ENCODE measurements at places on chromosomes 6 and 20. TPM values are rescaled to one million over a fixed set of nuclear protein-coding genes. Genes with fewer than 3 reads are reported as not detected.

Gene GABBR1
- polyA plus RNA-seq: 4.5 TPM

Gene TSPO2
- not detected for polyA plus RNA-seq

Gene ELOVL2
- not detected for polyA plus RNA-seq

Gene BPIFB2
- not detected for polyA plus RNA-seq

- no peak for DNase-seq
These were observed 21.8 kb upstream of the AMD1 start for GRCh38 chr6:110852773-110853172.

DNA sequence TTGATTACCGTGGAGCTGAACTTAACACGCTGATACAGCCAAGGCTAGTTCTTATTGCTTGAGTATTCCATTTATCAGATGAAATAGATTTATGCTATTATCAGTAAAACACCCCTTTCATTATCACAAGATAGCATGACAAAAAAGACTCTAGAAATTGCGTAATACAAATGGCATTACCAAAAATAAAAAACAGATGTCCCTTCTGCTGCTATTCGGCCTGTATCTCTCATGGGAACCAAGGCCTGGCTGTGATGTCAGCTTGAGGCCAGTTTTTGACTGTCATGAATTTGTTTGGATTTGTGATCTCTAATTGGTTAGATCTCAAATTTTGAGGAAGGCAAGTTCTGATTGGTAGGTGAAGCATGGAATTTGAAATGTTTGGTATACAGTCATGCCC lies 25.2 kb downstream of the MEI4 start:
- DNase-seq: no peak

DNA sequence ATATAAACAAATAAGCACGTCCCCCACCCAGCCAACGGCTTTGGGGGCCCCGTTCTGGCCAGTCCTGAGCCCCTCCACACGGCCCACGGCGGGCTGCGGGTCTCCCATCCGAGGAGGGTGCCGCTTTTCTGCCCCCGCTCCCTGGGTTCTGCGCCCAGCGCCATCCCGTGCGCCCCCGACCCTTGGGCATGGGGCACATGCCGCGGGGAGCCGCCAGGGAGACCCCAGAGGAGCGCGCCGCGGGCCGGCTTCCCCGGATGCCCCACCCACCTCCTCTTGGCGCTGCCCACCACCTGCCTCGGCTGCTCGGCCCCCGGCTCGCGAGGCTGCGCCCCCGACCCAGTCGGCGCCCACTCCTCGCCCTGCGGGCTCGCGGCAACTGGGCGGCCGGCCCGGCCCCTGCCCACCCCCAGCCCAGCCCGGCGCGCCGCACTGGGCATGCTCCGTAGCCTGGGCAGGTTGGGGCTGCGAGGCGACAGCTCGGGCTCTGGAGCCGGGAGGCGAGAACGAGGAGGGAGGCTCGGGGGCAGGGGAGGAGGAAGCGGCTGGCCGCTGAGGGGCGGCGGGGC lies 570 bp upstream of the PLCB4 start:
- DNase-seq: no peak

DNA sequence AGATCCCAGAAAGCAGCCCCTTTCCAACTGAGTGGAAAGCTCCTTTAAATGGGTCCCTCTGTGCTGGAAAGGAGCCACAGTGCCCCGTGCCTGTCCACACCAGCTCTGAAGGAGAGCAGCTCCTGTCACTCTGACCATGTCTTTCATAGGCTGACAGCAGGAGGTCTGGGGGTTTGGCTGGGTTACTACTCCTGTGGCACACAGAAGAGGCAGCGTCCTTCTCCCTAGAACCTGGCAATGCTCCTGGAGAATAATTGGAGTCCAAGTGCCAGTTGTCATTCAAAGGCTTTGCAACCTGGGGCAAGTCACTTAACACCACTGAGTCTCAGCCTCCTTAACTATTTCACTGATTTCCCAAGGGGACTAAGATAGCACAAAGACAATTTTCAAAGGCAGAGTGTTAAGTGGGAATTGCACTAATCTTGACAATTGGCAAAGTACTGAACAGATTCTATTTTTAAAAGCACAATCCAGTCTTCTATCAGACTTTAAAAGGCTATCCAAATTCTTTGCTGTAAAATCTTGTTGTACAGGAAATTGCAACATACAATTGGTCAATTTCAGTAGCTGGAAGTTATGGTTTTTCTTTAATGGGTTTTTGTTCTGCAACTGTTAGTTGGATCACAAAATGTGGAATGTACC lies 457.2 kb downstream of the KIF16B start:
- DNase-seq: no peak

- DNase-seq: no peak
These were observed 51.2 kb downstream of the BMP6 start for GRCh38 chr6:7777074-7777473.

- DNase-seq: no peak
These were observed 3.1 kb downstream of the NOX3 start for GRCh38 chr6:155452576-155452975.

All from naive B cell (primary cell).